ENCODE measurements at places on chromosomes 1 and 21.

DNA sequence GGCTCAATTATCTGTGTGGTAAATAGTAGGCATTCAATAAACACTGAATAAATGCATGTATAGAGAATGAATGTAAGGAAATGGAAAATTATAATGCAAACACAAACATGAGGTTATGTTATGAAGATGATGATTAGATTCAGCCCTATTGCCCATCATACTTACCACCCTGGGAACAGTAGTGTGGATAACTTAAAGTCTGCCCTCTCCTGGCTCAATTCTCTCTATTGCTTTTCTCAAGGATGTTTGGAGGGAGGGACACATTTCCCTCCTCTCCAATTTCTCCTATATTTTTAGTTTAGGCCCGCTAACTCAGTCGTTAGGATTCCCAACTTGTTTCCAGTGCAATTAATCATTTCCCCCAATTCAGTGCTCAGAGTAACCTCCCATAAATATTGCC is 101.5 kb upstream of the TNR start:
- no peak for DNase-seq

GRCh38 chr1:11482701-11483479 is 3.9 kb downstream of the DISP3 start:
- no peak for DNase-seq

- DNase-seq = no peak
Observed at GRCh38 chr1:158613764-158614163, 8.7 kb downstream of the OR10Z1 start.

DNA sequence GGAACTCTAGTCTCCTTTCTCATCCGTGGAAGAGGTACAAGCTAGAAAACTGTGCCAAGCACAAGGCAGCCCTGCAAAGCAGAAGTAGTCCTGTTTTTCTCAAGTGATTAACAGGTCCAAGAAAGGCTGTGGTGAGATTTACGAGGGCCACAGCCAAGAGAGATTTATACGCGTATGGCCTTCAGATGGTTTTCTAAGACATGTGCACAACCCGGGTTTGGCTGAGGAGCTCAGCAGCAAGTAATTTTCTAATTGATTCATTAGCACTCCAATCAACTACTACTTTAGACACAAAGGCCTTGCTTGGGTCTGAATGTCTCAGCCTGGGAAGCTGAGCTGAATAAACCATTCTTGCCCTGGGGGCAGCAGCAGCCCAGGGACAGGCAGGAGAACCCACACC is 55.8 kb downstream of the SSBP3 start:
- no peak for DNase-seq

DNA sequence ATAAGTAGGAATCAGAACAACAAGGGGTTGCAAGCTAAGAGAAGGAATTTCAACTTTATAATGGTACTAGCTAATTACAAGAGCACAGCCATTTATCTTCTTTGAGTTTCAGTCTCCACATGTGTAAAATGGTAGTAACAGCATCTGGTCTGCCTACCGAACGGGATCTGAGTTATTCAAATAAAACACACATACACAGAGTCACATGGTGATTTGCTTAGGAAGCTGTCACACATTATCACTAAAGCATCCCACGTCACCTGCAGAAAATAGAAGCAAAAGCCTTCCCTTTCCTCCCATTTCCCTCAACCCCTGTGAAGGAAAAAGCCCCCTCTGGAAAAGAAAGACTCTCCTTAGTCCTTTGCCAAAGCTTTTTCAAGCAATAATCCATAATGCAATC is 389.7 kb downstream of the OMA1 start:
- DNase-seq = no peak

DNA sequence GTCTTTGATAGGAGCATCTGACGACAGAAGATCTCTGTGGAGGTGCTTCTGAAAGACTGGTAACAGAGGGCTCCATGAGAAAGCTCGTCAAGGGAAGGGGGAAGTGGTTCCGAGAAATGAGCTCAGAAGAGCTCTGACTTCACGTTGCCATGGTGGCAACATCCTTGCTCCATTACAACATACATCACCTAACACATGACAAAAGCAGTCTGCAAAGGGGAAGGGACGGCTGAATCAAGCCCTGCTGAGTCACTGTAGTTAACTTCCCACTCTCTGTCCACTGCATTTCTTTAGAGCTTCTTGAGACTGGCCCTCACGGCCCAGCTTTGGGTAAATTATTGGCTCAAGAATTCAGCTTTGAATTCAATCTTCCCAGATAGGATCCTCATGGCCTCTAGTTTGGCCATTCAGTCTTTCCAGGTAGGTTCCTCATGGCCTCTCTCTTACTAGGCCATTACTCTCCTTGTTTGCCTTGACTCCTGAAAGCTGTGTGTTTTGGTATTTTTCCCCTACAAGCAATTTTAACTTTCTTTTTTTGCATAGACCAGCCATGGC is 88.0 kb upstream of the ZNF648 start:
- no peak for DNase-seq

GRCh38 chr1:35642471-35642955 is 1.2 kb upstream of the PSMB2 start:
- DNase-seq = no peak

GRCh38 chr1:23923592-23924499 is 10.7 kb upstream of the CNR2 start:
- no peak for DNase-seq

DNA sequence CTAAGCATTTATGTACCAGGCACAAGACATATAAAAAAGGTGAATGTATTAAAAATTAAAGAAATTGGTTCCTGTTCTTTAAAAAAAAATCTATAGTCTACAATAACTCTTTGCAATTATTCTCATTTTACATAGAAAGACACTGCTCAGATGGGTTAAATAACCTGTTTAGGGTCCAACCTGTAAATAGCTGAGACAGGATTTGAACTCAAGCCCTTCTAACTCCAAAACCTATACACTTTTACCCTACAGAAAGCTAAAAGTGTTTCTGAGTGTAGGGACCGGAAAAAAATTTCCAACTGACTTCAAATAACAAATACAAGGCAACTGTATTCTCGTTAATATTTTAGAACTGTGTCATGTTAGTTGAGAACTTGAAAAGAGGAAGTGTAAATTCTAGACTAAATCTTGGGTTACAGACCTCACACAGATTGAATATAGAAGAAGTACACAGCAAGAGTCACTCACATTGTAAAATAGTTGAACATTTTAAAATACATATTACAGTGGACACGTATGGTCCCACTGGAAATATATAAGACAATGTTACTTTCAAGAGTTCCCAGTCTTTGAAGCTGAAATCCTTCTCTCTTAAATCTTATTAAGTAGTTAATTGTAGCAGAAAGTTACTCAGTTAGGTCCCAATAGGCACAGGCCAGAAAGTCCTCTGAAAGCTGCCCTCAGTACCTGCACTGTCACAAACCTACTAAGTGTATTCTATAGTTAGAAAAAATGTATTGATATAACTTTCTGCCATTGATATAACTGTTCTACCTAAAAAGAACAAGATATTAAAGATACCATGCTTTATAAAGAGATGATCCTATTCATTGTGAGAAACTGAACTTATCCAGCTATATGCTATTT is 7.3 kb downstream of the EDEM3 start:
- no peak for DNase-seq

DNA sequence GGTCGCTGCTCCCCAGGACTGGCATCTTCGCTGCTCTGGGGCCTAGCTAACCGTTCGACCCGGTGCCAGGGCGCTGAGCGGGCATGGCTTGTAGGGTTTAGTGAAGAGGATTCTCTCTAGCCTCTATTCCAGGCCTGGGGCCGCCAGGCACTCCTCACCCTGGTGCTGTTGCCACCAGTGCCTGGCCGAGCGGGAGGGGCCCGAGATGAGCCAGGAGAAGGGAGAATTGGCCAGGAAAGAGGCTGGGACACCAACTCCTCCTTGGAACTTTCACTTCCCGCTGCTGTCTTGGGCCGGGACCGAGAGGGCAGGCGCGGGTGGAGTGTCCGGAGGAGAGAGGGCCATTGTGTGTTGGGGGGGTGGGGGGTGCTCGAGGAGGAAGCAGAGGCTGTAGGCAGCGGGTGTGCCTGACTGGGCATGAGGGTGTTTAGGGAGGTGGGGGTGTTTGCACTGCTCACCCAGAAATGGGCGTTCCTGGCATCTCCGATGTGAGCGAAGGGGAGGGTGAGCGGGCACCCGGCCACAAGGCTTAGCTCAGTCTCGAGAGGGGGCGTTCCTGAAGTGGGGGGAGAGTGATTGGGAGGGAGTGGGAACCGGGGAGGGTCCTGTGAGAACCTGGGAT is 772 bp downstream of the ADAM15 start:
- DNase-seq = peak; percentile 12

- no peak for DNase-seq
Observed at GRCh38 chr1:184392067-184392466, 5.2 kb downstream of the C1orf21 start.

DNA sequence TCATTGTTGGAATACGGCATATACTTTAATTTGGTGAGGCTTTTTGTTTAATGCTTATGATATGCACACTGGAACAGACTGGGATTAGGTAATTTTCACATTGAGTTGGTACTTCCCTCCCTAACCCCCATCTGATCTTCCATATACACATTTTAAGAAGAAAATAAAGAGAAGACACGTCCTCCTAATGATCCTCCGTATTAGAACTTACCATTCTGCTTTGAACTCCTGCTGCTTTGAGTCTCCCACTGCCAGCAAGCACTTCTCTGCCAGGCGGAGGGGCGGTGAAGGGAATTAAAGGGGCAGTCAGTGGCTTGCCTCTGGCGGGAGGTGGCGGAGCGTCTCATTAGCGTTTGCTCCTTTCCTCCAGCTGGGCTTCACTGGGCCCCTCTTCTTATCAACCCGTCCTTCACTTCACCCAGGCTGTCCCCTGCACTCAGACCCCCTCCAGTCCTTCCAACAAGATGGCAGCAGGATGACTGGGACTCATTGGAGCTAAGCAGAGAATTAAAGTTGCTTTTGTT is 433.4 kb downstream of the KIF26B start:
- no peak for DNase-seq

DNA sequence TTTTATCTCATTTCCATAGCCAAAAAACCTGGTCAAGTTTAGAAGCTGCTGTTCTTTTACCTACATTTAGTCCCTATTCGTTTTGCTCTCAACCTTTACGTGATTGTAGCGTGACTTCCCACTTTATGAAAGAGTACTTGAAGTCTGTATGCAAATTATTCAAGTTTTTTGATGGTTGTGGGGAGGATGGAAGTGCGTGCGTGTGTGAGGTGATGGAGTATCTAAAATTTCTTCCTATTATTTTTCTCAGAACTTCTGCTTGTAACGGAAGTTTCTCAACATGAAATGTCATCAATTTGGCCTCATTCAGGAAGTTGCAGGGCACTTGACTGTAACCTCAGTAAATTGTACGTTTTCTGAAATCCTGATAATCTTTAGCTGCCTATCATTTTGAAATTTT is 64.0 kb downstream of the SAMSN1 start:
- DNase-seq = no peak

- no peak for DNase-seq
Observed at GRCh38 chr1:58829866-58830265, 46.0 kb upstream of the JUN start.

GRCh38 chr1:199279872-199280645 is 641.2 kb downstream of the PTPRC start:
- DNase-seq = no peak

DNA sequence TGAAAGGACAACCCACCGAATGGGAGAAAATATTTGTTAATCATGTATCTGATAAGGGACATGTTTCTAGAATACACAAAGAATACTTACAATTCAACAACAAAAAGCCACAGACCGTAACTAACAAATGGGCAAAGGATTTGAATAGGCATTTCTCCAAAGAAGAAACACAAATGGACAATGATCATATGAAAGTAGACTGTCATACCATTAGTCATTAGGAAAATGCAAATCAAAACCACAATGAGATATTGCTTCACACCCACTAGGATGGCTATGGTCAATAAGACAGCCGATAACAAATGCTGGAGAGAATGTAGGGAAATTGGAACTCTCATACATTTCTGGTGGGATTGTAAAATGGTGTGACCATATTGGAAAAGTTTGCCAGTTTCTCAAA is 367.2 kb upstream of the SGIP1 start:
- DNase-seq = no peak

DNA sequence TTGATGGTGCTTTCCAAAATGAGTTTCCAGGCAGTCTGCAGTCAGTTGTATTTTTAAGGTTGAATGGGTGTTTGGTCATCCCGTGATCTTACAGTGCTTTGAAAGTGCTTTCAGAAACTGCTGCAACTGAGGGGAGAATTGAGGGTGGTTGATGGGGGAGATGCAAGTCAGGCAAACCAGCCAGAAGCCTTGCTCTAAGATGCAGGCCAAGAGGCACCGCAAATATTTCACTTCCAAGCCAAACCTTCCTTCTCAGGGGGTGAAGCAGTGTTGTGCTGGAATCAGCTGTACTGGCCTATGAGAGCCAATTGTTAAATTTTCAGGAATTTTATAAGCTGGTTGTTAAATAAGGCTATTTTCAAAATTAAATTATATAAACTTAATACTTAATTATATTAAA is 151.6 kb downstream of the KCNJ6 start:
- DNase-seq = no peak

GRCh38 chr1:155017946-155018316 is 15.3 kb downstream of the ZBTB7B start:
- DNase-seq = no peak

GRCh38 chr1:101000131-101000873 is 25.3 kb downstream of the DPH5 start:
- no peak for DNase-seq

DNA sequence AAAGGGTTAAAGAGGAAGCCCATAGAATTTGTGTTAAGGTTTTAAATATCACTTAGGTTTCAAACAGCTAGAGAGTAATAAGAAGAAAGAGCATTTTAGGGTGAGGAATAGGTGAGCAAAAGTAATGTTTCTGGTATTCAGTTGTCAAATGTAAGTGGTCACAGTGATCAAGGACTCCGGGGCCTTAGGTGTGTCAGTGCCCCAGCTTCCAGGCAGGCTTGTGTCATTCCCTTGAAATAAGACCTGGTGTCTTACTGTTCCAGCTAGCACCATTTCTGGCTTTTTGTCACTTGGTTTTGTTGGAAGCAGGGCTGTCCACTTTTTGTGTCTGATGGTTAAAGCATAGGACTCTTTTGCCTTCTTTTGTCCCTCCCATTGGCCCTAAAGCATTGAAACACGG is 69.6 kb downstream of the DYRK1A start:
- no peak for DNase-seq

- no peak for DNase-seq
Observed at GRCh38 chr1:182520736-182521135, 68.3 kb downstream of the RNASEL start.

GRCh38 chr1:90246069-90246468 is 251.2 kb downstream of the ZNF326 start:
- DNase-seq = no peak

DNA sequence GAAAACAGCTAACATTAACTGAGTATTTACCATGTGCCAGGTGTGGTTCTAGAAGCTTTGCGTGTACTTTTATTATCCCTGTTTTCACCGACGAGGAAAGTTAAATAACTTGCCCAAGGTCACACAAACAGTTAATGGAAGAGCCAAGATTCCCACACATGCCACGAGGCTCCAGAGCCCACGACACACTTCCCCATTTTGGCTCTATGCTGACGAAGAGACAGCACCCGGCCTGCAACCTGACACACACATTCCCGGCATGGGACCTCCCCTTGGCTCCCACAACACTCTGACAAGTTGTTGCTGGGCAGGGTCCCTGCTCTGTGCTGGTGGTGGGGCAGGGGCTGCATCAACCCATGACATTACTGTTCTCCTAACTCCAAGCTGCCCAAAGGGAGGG is 52.8 kb downstream of the RAP1GAP start:
- DNase-seq = no peak
